CD4-positive, alpha-beta T cell treated with Interleukin-2 at 100 ng/mL for 4 hours (primary cell): ENCODE measurements at places on chromosomes 11 and 22.

DNA sequence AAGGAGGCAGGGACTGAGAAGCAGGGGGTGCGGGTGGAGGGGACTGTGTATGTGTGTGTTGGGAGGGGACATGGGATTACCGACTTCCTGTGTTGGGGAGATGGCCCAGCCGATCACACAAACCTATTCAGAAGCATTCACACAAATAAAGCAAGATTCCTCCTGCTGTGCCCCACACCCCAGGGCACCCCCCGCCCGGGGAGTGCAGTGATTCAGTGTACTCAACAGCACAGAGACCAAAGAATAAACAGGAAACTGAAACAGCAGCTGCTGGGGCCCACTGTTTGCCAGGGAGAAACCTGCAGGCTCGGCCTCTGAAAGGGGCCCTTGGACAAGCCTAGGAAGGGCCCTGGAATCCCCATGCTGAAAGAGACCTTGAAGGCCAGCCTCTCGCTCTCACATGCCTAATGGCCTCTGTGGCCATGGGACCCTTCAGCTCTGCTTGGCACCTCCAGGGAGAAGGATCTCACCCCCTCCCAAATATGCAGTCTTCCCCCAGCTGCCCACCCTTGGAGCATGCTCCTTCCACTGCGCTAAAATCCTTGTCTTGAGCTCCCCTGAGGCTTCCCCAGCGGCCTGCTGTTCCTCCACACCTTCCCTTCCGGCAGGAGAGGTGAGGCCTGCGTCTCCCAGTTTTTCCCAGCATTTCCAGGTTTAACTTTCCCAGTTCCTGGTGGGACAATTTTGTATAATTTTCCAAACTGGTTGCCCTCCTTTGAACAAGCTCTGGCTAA is 72.9 kb downstream of the CSNK2A3 start:
- no peak for DNase-seq

DNA sequence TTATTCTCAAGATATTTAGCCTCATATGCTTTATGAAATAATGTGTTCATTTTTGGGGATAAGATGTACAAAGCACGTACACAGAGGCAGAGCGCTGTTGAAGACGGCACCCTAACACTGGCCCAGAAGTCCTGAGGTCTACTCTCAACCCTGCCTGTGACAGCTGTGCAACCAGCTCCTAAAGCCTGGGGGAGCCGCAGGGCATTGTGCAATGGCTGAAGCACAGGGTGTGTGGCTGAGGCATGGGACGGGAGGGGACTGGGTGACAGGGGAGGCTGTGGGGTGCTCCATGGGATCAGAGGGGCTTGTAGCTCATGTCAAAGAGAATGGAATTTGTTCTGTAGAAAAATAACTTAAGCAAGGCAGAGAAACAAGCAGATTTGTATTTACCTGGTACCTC is 27.7 kb downstream of the FAM227A start:
- DNase-seq, result no peak

- DNase-seq, result no peak
Observed at GRCh38 chr11:59223611-59224010, 10.9 kb upstream of the MPEG1 start.

- no peak for DNase-seq
Observed at GRCh38 chr11:78290293-78291176, 101.8 kb downstream of the USP35 start.

DNA sequence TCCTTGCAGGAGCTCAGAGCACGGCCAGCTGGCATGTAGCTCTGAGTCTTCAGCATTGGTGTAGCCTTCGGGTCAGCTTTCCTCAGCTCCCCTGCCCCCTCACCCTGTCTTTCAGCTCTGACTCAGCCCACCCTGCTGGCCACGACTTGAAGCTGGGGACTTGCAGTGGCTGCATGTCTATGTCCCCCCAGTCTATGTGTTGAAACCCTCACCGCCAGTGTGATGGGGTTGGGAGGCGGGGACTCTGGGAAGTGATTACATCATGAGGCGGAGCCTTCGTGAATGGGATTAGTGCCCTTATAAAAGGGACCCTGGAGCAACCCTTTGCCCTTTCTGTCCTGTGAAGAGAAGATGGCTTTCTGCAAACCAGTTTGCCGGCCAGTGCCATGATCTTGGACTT is 111.1 kb downstream of the CTTN start:
- DNase-seq, result no peak
